ENCODE measurements at places on chromosomes 2 and 18. TPM values are rescaled to one million over a fixed set of nuclear protein-coding genes. Genes with fewer than 3 reads are reported as not detected.

DNA sequence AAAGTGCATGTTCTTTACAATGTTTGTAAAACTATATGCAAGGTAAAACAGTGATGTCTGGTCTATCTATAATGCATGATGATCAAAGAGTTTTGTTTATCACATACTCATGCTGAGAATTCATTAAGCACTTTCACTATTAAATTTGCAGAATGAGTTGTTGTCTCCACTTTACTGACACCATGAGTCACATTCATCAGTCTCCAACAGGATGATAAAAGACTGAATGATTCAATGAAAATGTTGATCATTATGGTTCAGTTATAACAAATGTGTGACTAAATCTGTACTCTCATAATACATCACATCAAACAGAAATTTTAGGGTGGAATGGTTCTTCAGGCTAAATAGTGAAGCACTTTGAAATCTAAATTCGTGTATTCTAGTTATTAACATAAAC is 129.0 kb downstream of the ERBB4 start:
- no peak for DNase-seq

DNA sequence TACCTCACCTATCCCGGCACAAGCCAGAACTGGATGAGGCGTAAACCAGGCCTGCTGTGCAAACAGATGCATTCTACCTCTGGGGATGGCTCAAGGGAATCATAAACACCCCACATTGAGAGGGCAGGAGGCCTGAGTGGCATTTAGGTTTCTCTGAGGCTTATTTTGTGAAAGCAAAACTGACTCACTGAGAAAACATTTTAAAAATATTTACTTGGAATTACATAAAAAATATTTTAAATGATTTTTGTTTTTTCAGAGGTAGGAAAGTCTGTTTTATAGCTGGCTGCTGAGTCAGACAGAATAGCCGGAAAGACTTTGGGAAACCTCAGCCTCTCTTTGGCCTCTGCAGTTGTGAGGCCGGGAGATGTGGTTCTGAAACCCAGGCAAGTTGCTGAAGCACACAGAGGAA is 244.1 kb downstream of the NCKAP5 start:
- DNase-seq, result peak; percentile 48

SLC5A7 gene
- total RNA-seq, result 0.22 TPM

- no peak for DNase-seq
Measured at GRCh38 chr2:133456156-133456555, 112.1 kb downstream of the NCKAP5 start.

GRCh38 chr2:178917555-178917954 is 110.3 kb upstream of the TTN start:
- no peak for DNase-seq

ABCG8 gene
- not detected for total RNA-seq

ATP6V1B1 gene
- 0.62 TPM for total RNA-seq

DNA sequence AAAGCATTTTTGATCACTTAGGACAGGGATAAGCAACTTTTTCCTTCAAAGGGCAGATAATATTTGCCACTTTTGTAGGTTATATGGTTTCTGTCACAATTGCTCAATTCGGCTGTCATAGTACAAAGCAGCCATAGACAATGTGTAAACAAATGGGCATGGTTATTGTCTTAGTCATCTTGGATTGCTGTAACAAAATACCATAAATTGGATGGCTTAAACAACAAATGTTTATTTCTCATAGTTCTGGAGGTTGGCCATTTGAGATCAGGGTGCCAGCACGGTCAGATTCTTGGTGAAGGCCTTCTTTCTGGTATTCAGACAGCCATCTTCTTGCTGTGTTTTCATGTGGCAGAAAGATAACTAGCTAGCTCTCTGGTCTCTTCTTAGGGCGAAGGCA is 91.2 kb downstream of the TAF4B start:
- DNase-seq, result no peak

- DNase-seq, result no peak
Measured at GRCh38 chr2:168974428-168974827, 56.7 kb downstream of the ABCB11 start.

DNA sequence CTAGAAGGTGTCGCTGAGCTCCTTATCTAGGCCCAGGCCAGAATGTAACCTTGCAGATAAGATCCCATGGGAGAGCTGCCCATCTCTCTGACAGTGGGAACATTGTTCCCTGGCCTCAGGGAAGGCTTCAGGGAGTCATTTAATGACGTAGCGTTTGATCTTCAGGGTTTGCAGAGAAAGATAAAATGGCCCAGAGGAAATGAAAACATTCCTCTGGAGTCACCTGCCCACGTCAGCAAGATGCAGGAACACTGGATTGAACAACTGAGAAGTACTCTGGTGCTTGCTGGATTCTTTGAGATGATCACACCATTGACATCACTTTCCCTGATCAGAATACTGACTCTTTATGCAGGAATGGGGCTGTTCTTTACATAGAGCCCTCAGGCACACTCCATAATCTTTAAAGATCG is 51.6 kb downstream of the MAPK4 start:
- DNase-seq, result no peak

DNA sequence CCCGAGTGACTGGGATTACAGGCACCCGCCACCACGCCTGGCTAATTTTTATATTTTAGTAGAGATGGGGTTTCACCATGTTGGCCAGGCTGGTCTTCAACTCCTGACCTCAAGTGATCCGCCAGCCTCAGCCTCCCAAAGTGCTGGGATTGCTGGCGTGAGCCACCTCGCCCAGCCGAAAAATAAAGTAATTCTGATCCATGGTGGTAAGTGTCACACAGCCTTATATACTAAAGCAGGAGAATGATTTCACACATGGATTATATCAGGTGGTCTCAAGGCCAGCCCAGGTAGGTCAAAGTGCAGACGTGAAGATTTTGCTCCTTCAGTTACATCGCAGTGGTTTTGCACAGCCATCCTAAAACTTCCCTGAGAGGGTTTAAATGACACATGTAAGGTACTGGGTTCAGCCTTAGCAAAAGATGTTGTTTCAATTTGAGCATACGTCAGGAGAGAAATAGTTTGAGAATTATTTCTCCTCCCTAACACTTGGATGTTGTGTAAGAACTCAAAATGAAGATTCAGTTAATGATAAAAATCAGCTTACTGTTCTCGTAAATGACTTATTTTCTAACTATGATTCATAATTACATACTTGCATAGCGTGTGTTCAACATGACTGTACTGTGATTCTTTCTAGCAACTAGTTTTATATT is 93.0 kb upstream of the SLC39A10 start:
- DNase-seq, result no peak

DNA sequence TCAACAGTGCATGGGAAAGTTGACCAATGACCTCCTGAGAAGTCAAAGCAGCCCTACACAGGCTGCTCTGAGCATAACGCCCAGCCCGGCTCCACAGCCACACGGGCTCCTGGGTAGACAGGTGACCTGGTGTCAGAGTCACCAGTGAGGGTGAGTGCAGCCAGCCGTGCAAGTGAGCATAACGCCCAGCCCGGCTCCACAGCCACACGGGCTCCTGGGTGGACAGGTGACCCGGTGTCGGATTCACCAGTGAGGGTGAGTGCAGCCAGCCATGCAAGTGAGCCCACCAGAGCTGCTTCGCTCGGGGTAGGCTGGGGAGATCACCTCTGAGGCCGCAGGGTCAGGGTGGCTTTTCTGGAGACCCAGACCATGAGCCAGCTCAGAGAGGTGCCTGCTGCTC is 94.3 kb upstream of the TMEM18 start:
- no peak for DNase-seq

DNA sequence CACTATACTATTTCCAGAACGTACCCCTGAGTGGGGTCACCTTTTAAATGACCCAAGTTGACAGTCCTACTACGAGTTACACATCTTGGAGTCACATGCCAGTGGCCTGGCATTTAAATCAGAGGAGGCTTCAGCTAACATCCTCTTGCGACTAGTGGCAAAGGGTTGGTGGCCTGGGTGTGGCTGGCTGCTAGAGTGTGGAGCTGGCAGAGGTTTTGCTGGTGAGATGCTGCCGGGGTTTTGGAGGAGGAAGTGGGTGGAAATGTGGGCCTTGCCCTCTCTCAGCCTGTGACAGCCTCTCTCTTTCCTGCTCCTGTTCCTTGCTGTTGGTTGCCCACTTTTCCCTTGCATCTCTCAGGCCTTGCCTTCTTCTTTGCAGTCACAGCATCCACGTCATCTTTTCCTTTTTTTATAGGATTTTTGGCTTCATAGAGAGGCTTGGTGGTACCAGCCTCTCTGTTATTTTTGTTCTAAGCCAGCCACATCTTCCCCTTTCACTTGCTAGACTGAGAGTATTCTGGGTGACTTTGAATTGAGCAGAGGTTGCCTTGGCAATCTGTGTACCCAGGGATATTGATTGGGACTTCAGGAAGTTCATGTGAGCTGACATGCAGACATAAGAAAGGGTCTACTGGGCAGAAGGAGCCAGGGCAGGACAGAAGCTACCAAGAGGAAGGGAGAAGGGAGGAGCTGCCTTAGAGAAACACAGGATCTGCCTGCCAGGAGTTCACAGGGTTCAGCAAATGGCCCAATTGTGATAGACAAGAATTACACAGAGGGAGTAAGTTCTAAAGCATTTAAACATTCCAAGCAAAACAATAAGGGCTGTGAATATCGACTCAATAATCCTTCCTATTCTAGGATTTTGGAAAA is 55.4 kb downstream of the CDC42EP3 start:
- DNase-seq, result no peak

- DNase-seq, result no peak
Measured at GRCh38 chr18:55152801-55153200, 193.5 kb upstream of the CCDC68 start.

ACADL gene
- total RNA-seq, result 5.2 TPM

KIF1A gene
- 7.3 TPM for total RNA-seq

DNA sequence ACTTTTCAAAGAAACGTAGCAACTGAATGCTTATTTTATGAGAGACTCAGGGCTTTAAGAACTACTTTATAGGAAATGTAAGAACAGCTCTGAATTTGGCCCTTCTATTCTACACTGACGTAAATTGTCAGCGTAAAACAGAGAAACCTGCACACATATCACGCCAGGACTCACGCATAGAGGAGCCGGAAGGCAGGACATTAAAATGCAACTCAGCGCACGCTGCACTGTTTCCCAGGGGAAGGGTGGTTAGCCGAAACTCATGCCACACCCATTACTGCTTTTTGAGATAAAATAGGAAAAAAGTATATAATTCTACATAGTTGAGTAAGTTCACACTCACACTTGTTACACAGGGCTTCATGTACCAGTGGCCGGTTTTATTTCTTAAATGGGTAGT is 7.4 kb downstream of the TUBB6 start:
- no peak for DNase-seq

RIT2 gene
- not detected for total RNA-seq

GRCh38 chr2:219573166-219573565 is 1.1 kb downstream of the INHA start:
- DNase-seq, result no peak

GRCh38 chr2:56109994-56110393 is 73.8 kb upstream of the CCDC85A start:
- no peak for DNase-seq

CHRNA1 gene
- 94.9 TPM for total RNA-seq

DNA sequence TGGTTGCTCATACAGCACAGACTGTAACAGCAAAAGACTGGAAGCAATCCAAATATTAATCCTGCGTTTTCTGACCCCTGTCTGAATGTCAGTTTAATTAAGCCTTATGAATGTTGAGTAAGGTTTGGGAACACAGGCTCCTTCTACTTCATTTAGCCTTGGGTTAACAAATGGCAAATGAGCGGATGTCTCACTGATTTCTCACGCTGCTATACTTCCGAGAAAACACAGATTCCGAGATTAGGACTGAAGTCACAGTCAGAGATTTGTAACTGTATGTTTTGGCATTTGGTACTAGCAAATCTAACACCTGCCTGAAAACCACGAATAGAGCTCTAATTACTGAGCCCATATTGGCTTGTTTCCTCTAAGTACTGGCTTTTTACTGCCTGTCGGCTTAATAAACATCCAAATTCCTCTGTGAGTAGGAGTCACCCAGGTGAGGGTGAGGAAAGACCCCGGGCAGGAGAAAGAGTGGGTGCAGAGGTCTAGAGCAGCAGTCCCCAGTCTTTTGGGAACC is 10.6 kb downstream of the MC5R start:
- DNase-seq, result no peak

PSMA8 gene
- total RNA-seq, result not detected

DNA sequence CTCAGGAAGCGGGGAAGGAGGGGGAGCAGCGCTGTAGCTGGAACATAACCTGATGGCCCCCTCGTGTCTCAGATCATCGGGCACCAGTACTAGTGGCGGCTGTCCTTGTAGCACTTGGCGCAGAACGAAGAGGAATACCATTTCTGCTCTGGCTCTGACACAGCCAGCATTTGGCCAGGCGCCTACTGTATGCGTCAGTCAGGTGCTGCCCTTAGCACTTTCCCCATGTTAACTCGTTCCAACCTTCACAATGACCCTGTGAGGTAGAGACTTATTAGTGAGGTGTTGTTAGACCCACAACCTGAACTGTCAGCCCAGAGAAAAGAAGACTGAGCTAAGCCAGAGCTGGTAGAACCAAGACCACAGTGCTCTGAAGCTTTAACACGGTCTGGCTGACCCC is 47.7 kb upstream of the EML6 start:
- no peak for DNase-seq

C2orf66 gene
- total RNA-seq, result 0.04 TPM

MBD5 gene
- 19.6 TPM for total RNA-seq

GLB1L gene
- total RNA-seq, result 6.6 TPM

FAP gene
- 89.1 TPM for total RNA-seq

DNA sequence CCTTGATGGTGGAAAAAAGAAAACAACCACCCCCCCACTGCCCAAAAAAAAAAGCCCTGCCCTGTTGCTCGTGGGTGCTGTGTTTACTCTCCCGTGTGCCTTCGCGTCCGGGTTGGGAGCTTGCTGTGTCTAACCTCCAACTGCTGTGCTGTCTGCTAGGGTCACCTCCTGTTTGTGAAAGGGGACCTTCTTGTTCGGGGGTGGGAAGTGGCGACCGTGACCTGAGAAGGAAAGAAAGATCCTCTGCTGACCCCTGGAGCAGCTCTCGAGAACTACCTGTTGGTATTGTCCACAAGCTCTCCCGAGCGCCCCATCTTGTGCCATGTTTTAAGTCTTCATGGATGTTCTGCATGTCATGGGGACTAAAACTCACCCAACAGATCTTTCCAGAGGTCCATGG is 28.0 kb downstream of the MAL start:
- no peak for DNase-seq

- DNase-seq, result peak; percentile 91
Measured at GRCh38 chr2:118668431-118669424, 178.7 kb downstream of the EN1 start.

GREB1L gene
- total RNA-seq, result 7.2 TPM

DNA sequence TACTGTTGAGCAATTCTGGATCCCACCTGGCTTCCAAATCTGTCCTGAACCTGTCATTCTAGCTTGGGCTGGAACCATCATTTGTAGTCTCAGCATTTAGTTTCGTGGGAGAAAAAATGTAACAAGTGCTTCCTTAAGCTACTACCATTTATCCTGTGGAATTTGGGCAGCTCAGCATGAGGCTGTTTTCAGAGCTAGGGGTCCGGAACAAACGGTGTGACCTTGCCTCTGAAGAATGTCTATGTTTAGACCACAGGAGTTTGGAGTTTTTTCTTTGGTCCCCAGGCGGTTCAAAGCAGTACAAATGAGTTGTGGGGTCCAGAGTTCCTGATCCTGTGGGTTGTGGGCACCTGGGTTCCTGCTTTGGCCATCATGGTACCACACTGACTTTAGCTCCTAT is 59.1 kb upstream of the TMEM178A start:
- DNase-seq, result no peak

- no peak for DNase-seq
Measured at GRCh38 chr18:3715231-3716080, 265.5 kb downstream of the TGIF1 start.
